ENCODE measurements at places on chromosomes 2 and 18.

DNA sequence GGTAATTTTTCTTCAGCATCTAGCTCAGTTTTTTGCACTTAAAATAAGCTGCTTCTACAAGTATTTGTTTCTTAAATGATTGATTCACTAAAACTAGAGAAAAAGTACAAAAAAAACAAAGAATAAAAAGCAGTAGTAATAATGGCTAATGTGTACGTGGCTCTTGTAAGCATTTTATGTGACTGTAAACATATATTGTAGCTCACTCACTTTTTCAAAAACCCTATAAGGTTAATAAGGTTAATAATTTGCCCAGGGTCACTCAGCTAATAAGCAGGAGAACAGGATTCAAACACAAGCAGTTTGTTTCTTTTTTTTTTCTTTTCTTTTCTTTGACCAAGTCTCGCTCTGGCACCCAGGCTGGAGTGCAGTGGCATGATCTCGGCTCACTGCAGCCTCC is 67.5 kb downstream of the RMDN2 start:
- DNase-seq = no peak

- DNase-seq = no peak
These were observed 2.8 kb downstream of the GAREM2 start for GRCh38 chr2:26175466-26176278.

GRCh38 chr18:31555971-31556747 is 35.5 kb upstream of the TTR start:
- DNase-seq = peak; percentile 85

- DNase-seq = no peak
These were observed 84.1 kb upstream of the ACKR3 start for GRCh38 chr2:236485519-236485918.

- no peak for DNase-seq
These were observed 152.9 kb upstream of the EPAS1 start for GRCh38 chr2:46144133-46144800.

DNA sequence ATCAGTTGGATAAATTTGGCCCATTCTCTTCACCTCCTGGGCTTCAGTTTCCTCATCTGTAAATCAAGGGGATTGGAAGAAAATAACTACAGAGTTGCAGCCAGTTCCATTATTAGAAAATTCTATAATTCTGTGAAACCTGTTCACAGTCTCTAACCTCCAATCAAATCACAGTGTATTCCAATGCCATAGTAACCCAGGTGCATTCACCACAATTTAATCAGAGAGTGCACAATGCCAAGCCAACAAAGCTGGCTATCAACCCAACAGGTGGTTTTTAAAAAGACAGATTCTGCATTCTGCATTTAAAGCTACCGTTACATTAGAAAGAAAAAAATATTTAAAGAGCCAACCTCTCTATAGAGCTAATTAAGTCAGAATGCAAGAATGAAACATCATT is 308.6 kb downstream of the RNF144A start:
- DNase-seq = no peak

DNA sequence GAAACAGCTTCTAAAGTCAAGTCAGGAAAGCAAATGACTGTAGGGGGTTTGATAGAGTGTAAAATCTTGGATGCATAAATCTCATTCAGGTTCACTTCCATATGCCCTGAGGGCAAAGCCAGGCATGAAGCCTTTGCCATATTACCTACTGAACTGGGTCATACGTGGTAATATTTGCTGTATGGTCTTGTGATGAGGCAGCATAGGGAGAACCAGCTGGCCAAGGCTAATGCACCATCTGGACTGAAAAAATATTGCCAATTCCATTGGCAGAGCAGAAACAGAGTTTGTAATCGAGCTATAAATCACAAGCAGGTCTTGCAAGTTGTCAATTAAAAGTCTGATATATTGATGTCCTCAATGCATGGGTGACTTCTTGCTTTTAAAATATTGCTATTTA is 243.8 kb downstream of the ERBB4 start:
- no peak for DNase-seq

DNA sequence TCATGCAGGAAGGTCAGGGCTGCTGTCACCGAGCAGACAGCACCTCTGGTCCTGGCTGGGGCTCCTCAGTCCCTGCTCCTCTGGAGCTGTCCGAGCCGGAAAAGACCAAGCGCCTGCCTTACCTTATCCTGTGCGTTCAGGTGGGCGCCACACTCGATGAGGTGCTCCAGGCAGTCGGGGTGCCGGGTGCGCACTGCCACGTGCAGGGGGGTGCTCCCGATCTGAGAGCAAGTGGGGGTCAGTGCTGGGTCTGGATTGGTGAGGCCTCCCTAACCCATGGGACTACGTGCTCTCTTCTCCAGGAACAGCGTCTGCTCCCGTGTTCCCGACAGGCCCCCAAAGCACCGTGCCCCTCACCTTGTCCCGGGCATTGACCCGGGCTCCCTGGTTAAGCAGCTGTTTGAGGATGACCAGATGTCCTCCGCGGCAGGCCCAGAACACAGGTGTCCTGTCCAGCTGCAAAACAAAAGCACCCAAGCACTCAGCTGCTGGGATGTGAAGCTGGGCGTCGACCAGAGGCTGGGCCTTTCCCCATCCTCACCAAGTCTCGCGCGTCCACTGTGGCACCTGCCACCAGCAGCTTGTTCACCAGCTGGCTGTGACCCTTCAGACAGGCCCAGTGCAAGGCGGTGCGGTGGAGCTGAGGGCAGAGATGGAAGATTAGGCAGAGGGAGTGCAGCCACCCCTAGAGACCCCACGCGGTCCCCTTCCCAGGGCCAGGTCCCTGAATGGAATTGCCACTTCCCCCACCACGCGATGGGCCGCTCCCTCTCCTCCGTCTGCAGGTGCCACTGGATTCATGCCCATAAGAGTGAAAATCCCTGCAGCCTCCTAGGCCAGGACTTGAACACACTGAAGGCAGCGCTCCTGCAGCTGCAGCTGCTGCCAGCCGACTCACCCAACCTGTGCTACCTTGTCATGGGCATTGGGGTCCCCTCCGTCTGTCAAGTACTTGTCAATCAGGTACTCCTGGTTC is 3.7 kb downstream of the ANKRD23 start:
- peak; percentile 57 for DNase-seq

DNA sequence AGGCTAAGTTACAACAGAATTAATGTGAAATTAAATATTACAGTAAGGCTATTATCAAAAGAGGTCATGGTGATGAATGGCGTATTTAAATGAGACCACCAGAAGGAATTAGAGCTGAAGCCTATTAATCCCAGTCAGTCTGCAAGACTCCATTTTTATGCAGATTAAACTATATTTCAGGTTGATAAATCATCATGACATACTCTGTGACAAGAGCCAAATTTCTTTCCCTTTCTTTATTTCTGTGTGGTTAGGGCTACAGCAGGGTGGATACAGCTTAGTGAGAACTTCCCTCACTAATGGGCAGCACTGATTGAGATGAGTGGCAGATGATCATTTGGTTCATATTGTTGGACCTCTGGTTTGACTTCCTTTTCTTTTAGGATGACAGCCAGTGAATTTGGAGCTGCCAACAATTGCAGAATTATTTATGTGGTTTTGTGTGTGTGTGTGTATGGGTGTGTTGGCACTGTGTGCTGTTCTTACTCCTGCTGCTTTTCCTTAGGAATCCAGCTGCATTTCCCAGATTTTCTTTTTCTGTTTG is 481.3 kb downstream of the PIK3C3 start:
- no peak for DNase-seq

- DNase-seq = no peak
These were observed 86.4 kb downstream of the MEP1B start for GRCh38 chr18:32276256-32276655.

DNA sequence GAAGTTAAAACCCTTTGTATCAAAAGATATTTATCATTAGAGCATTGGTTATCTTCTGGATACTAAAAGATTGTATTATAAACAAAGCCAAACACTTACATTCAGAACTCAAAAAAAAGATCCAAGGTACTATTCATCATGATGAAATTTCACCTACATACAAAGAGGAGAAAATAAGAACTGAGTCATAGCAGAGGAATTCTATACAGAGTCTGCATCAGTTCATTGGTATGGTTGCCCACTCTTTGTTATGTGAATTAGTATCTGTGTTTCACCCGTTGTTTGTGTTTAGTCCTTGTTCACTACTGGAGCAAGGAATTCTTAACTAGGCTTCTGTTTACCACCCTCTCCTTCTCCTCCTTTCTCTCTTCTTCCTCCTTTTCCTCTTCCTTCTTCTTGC is 157.9 kb downstream of the LNPK start:
- DNase-seq = no peak

GRCh38 chr2:74357627-74358026 is 14.4 kb upstream of the SLC4A5 start:
- no peak for DNase-seq

GRCh38 chr2:181742922-181743722 is 62.8 kb upstream of the NEUROD1 start:
- DNase-seq = peak; percentile 74

DNA sequence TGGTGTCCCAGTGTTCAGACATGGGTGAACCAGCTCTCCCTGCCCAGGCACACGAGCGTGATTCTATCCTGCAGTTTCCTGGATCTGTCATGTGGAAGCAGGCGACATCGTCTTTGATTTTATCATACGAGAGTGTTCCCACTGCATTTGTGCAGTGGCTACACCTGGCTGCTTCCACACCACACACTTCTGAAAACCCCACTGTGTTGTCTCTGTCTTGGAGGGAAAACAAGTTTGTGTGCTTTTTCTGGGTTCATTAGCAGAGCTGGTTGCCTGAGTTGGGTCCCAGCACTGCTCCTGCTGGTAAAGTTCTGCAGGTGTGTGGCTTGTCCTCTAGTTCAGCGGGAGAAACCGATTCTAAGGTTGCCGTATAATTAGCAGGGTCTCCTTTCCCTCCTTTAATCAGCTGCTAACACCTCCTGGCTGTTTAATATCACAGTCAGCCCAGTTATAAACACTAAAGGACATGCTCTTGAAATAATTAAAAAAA is 58.5 kb upstream of the TWIST2 start:
- DNase-seq = no peak

DNA sequence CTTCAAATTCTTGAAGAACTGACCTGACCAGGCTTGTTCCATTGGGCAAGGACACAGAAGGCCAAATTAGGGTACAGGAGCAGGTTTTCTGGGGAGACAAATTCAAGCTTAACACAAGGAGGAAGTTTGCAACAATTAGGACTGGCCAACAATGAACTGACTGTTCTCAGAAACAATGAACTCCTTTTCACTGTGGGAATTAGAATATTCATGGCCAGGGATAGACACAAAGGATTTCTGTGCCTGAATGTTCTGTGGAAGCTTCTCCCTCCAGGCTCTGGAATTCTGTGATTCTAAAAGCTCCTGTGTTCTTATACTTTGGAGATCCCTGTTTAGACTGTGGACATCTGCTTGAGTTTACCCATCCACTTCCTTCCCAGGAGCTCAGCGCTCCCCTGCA is 15.2 kb downstream of the SMYD1 start:
- no peak for DNase-seq

GRCh38 chr2:74740395-74740740 is 86.3 kb downstream of the SEMA4F start:
- DNase-seq = no peak

GRCh38 chr2:233091595-233092375 is 31.6 kb downstream of the INPP5D start:
- no peak for DNase-seq

DNA sequence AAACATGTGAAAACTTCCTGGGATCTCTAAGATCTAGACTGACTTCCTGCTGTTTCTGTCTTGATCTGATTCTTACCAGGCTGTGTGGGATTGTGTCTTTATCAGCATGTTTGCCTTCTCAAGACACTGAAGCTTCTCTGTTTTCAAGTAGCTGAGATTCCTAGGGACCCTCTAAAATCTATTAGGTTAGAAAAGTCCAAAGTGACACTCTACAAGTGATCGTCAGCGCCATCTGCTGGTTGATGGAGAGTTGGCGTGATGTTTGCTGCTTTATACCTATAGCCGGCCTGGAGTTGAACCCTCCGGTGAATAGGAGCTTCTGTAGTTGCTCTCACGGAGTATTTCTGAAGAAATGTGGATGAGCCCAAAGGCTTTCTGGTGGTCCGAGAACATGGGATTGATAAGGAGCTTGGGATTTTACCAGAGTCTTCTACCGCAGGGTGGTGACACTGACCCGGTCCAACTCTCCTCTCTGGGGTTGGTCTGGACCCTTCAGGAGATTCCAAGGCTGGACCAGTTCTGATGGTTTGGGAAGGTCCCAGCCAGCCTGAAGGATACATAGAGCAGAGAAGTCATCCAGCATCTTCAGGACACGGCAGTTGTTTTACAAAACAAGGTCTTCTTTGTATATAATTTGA is 96.0 kb upstream of the TTC39C start:
- DNase-seq = peak; percentile 93

DNA sequence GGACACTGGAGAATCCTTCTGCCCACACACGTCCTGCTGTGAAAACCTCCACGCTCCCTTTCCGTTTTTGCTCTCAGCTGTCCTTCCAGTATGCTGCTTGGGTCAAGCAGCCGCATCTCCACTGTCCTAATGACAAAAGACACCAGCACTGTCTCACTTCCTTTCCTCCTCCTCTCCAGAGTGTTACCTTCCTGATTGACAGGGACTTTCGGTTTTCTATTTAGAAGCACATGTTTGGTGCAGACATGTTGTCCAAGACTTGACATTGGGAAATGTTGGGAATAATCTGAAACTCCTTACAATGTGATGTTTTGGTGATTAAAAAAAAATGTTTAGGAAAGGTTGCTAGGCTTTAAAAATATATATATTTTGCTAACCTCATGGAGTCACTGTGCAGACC is 226.6 kb downstream of the FAM210A start:
- no peak for DNase-seq

DNA sequence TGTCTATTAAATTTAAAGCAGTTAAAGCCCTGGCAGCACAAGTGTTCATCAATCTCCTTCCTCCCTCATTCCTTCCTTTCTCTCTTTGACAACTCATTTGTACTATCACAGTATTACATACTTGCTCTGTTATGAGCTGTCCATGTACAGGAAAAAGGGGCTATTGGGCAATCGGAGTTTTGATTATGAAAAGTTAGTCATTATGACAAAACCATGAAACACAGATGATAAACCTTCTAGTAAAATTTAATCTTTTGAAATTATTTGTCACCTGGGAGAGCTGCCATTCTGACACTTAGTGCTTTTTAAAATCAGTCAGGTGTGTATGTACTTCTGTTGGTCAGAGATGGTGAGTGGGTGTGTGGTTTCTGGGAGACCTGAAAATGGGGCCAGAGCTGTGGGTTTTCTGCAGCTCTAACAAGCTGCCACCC is 39.4 kb downstream of the MAP4K4 start:
- no peak for DNase-seq

- no peak for DNase-seq
These were observed 114.7 kb upstream of the RAB6C start for GRCh38 chr2:129864719-129865118.

- no peak for DNase-seq
These were observed 201.7 kb downstream of the SNTG2 start for GRCh38 chr2:1152375-1152774.

- peak; percentile 75 for DNase-seq
These were observed 15.5 kb downstream of the WDFY1 start for GRCh38 chr2:223929571-223930102.

- no peak for DNase-seq
These were observed 109.6 kb upstream of the EML6 start for GRCh38 chr2:54613794-54614257.

GRCh38 chr2:21372654-21373053 is 248.9 kb downstream of the TDRD15 start:
- DNase-seq = no peak
